Stimulated activated CD4-positive, alpha-beta T cell treated with anti-CD3 and anti-CD28 coated beads, Interleukin-1b, Interleukin-23, amount 100 ng/mL, for 24 hours (primary cell): ENCODE measurements at places on chromosomes 5 and 9.
A peak's percentile ranks its signal among the peaks of the same experiment; 100 is the strongest.

- no peak for DNase-seq
Measured at GRCh38 chr5:149062371-149063016, 368 bp downstream of the SH3TC2 start.

GRCh38 chr9:122336866-122337555 lies 33.8 kb upstream of the PTGS1 start:
- no peak for DNase-seq

GRCh38 chr5:126462239-126463014 lies 39.2 kb downstream of the GRAMD2B start:
- no peak for DNase-seq

- no peak for DNase-seq
Measured at GRCh38 chr9:92632641-92633040, 37.3 kb downstream of the IPPK start.

- DNase-seq = no peak
Measured at GRCh38 chr9:100427366-100428263, 672 bp downstream of the MSANTD3 start.

DNA sequence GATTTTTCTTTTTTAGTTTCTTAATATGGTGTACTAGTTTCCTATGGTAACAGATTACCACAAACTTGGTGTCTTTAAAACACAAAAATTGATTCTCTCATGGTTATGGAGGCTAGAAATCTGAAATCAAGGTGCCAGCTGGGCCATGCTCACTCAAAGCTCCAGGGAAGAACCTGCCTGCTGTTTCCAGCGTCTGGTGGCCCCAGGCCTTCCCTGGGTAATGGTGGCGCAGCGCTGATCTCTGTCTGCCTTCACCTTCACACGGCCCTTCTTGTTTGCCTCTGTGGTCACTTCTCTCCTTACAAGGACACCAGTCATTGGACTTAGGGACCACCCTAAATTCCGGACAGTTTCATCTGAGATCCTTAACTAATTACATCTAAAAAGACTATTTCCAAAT lies 70.5 kb upstream of the GFPT2 start:
- no peak for DNase-seq

GRCh38 chr5:37090123-37090726 lies 159.0 kb downstream of the CPLANE1 start:
- DNase-seq = no peak

DNA sequence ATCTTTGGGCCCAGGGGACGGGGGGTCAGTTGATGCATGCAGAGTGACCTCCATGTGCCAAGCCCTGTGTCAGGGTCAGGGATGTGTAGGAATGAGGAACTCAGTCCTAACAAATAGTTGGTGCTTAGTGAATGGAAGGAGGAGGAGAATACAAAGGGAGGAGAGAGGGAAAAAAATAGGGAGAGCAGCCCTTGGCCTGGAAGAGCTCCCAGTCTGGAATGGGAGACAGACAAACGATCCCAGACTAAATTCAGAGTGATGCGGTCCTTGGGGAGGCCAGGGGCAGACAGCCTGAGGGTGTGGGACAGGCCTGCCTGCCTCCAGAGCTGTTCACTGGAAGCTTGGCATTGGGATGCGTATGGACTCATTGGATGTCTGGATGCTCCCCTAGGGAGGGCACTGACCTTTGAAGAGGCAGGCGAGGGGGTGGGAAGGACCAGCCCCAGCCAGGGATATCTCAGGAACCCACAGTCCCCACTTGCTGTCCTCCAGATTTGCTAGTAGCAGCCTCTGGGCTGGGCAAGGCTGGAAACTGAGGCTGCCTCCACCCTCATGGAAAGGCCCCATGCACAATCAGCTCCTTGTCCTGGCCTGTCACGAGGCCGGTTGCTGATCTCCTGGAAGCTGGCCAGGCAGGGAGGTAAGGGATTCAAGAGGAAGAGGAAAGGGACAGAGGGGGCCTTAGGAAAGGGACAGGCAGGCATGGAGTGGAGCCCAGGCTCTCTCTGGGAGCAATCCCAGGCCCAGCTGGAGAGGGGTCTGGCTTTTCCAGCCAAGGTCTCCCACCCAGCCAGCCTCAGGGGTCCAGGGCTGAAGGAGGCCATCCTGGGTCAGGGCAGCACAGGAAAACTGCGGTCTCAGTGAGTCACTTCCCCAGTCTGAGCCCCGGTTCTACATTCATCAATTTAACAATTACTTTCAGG lies 69.0 kb upstream of the GGTA1 start:
- no peak for DNase-seq

DNA sequence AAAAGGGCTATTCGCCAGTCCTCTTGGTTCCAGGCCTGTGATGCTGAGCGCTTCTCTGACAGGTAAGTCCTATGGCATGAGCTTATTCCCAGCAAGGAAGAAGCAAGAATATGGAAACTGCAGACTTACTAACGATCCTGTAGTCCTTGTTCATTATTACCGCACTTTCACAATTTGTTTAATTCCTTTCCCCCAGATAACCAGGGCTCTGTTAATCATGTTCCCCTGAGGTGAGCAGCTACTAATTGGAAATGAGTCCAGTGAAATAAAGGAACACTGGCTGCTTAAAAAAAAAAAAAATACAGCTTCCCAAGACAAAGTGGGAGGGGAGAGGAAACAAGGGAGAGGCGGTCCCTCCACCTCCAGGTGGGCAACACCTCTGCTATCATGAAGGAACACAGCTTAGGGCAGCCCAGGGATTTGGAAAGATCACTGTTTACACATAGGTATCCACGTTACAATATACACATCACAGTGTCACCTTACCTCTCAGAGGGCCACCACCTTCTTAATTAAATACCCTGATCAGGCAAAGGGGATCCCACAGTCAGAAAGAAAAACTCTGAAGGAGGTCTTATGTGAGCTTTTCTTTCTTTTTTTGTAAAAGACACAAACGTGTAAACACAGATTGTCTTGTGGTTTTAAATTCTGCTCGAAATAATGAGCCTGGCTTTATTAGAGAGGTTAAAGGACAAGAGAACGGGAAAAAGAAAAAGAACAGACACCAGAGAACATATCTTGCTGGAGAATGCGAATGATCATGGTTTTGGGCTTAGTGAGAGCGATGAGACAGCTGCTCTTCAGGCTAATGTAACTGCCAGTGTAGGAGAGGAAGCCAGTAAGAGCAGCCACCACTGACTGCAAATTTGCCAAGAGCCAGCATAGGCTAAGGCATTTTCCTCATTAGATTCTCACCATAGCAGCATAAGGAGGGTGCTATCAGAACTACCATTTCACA lies 258.6 kb downstream of the CRB2 start:
- DNase-seq = no peak

DNA sequence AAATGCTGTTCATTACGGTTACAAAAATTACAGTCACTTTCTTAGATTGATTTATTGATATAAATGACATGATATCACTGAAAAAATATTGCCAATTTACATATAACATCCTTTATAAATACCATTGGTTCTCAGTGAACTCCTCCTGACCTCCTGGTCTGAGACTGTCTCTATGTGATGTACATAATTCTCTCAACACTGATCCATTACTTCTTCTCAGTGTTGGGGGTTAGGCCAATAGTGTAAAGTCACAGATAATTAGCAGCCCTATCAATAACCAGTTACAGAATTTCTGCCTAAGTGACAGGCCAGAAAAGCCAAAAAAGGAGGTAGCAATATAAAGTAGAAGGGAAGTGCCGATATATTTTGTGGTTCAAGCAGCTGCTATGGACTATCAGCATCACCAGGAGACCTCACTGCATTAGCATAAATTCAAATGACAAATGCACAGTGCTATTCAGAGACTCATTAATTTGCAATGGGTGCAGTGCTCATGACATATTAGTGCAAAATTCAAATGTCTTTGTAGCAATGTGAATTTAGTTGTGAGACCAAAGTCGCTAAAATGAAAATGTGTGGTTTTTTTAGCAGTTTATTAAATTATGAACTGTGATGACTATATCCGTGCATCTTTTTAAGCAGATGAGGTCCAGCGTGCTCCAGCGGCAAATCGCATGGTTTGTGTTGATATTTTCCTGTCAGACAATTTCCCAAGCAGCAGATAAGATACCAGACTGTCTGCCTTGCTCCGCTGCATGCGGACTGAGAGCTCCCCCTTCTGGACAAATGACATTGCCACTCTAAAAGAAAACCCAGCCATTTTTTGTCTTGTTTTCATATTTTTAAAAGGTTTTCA lies 144.6 kb downstream of the CETN3 start:
- peak; percentile 11 for DNase-seq

GRCh38 chr5:164191240-164191639 lies 685.8 kb downstream of the MAT2B start:
- DNase-seq = no peak

DNA sequence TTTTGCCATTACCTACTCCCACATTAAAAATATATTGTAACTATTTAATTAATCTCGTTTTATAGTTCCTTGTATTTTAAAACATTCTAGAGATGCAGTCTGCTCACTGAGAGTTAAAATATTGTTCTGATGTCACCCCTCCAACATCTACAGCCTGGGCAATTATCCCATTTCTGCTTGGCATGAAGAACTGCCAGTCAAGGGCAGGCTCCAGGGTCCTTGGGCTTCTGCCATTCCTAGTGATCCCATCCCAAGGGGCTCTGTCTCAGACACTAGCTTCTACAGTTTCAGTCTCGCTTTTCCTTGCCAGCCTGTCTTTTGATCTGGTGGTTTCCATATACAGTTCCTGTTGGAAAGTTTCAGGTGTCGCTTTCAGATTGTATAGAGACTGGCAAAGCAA lies 287.2 kb downstream of the TMEM232 start:
- DNase-seq = no peak

DNA sequence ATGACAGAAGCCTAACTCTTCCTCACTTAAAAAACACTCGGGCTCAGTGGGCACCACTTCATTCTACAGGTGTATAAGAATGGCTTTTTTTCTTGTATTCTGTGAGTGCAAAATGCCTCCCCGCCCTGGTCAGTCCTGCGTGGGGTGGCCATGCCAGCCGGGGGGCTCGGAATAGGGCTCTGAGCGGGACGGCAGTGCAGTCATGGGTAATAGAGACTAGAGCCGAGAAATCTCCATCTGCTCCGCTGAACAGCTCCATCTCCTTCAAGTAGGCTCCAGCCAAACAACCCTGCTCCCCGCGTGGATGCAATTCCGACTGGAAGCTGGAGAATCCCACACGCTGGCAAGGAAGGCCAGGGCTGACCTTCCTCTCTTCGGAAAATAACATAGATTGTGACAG lies 317.0 kb upstream of the IRX4 start:
- DNase-seq = no peak

DNA sequence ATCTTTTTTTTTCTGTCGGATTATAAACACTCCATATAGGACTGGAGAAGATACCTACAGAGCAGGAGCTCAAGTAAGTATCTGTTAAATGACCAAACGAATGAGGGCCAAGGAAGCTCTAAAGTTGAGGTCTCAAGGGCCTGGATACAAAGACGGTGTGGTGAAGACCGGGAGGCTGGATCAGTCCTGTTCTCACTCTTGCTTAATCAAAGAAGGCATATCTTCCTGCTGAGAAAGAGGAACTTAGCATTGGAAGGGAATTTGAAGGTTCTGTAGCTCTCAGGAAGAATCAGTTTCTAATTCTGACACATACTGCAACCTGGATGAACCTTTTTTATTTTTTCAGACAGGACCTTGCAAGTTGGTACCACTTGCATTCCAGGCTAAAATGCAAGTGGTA lies 28.3 kb upstream of the PAX5 start:
- DNase-seq = no peak

DNA sequence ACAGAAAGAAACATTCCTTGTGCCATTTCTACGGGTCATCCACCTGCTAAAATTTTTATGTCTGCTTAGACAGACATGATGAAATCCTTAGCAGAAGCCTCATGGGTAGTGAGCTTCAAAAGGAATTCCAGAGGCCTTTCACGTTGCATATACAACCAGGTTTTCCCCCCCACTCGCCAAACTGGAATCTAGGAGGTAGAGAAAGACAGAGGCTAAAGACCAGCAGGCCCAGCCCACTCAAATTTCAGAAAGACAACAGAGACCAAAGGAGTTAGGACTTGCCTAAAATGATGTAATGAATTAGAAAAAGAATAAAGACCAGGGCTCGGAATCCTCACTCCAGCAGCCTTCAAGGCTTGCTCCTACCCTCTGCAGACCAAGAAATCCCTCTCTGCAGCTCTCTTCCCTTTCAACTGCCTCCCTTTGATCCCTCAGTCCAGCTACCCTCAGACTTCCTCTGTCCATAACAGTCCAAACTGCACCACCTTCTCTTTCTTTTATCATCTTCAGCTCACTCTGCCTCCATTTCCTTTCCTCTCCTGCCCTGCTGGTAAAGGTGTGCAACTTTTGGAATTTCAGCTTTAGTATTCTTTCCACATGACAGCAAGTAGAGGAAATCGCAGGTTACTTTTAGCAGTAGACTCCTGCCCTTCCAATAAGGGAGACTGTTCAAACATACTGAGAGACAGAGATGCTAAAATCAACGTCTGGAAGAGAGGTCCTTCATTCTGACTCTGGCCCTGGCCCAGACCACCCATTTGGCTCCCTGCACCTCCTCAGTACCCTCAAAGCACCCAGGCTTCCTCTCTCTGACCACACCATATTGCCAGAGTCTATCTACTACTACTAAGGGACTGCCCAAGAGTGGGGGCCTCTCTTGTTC lies 8.9 kb downstream of the B4GALT1 start:
- no peak for DNase-seq

DNA sequence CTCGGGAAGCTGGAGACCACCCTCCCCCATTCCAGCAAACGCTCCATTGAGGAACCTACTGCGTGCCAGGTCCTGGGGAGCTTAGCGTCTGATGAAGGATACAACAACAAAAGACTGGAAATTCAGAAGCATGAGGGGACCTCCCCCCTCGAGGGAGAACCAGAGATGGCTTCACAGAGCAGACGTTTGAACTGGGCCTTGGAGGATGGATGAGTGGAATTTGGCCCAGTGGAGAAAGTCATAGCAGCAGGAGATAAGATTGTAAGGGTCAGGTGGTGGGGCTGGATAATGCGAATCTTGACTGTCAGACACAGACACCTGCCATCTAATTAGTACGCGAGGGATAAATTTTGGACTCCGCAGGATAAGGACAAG lies 1.2 kb upstream of the SLC25A51 start:
- no peak for DNase-seq

GRCh38 chr5:2867373-2867933 lies 116.0 kb upstream of the IRX2 start:
- DNase-seq = no peak

GRCh38 chr5:170481849-170482248 lies 22.0 kb upstream of the KCNIP1 start:
- no peak for DNase-seq

GRCh38 chr5:143271431-143271830 lies 132.1 kb downstream of the NR3C1 start:
- DNase-seq = no peak

GRCh38 chr5:88746438-88746882 lies 136.5 kb downstream of the MEF2C start:
- DNase-seq = no peak

DNA sequence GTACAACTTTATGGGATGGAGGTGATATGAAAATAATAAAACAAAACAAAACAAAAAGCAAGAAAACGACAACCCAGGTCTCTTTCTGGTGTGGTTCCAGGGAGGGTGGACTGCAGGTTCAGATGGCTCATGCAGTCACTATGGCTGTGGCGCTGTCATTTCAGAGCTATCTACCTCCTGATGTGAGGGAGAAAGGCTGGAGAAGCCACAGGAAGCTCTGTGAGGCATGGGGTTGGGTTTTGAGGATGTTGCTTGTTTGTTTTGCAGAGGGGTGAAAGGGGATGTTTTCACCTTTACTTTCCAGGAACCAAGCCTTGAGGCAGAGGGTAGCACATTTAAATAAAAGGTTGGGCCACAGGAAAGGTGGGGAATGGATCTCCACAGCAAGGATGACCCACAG lies 18.7 kb downstream of the NIPAL4 start:
- no peak for DNase-seq

- no peak for DNase-seq
Measured at GRCh38 chr5:57445006-57445704, 37.5 kb downstream of the ACTBL2 start.
